ENCODE measurements at places on chromosomes 5 and 9.

- no peak for DNase-seq
Measured at GRCh38 chr5:151758141-151758429, 346 bp downstream of the ATOX1 start.

- DNase-seq, result no peak
Measured at GRCh38 chr9:100465274-100465673, 7.7 kb upstream of the TMEFF1 start.

- DNase-seq, result no peak
Measured at GRCh38 chr5:133147411-133147810, 95.6 kb downstream of the HSPA4 start.

DNA sequence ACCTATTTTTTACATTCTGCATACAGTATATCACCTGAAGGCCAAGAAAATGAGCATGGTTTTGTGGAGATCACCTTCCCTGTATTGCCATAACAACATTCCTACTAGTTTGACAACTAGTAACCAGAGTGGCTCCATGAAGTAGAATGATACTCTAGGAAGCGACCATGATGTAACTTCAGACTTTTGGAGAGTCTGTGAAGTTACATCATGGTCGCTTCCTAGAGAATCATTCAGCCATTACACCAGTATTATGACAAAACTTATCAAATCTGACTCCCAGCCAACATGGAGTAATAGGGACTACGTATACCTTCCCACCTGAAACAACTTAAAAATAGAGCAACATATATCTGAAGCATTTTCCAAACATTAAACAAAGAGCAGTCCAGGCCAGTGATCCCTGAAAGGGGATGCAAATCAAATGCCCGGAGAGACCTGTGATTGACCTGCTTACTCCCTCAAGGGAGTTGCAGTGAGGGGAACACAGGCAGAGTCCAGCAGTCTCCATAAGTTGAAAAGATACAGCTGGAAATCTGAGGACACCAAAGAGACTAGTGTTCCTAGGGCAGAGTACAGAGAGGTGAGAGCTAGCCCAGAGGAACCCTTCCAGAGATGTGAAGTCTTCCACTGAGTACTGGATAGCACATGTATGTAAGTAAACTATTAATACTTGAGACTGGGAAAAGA, 7.8 kb downstream of the ECM2 start:
- no peak for DNase-seq

GRCh38 chr9:129676975-129677374, 11.5 kb downstream of the PRRX2 start:
- DNase-seq, result no peak

GRCh38 chr5:39599721-39600431, 175.1 kb upstream of the DAB2 start:
- DNase-seq, result no peak

- no peak for DNase-seq
Measured at GRCh38 chr5:14276380-14276779, 133.2 kb downstream of the TRIO start.

DNA sequence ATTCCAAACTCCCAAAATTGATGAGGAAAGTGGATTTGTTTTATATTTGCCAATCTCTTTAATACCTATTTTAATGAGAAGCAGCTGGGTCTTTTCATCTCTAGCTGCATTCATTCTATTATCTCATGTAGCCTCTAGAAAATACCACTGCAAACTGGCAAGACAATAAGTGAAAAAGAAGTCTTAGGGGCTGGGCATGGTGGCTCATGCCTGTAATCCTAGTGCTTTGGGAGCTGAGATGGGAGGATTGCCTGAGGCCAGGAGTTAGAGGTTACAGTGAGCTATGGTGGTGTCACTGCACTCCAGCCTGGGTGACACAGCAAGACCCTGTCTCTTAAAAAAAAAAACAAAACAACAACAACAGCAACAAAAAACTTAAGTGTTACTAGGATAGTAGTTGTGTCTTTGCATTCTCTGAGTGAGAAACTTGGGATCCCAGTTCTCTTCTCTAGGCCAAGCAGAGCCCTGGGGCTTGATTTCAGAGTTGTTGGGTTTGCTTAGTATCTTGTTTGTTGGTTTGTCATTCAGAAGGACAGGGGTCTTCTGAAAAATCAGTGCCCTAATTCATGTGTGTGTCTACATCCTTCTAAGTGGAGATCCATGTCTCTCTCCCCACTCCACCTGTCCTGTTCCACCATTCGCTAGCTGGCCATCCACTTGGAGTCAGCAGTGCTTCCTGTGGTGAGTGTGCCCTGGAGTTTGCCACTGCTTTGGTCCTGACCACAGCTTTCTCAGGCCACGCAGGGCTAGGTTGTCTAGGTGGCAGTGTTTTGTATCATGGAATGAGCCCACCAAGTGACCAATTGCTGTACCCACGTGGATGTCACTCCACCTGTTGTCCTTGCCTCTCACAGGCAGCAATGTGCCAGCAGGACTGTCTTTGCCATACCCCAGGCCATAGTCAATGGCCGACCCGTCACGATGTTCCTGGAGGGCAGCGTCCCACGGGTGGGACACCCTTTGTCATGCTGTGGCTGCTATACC, 19.5 kb downstream of the MARCHF6 start:
- DNase-seq, result no peak

- DNase-seq, result no peak
Measured at GRCh38 chr9:108041551-108041950, 552.0 kb upstream of the KLF4 start.

DNA sequence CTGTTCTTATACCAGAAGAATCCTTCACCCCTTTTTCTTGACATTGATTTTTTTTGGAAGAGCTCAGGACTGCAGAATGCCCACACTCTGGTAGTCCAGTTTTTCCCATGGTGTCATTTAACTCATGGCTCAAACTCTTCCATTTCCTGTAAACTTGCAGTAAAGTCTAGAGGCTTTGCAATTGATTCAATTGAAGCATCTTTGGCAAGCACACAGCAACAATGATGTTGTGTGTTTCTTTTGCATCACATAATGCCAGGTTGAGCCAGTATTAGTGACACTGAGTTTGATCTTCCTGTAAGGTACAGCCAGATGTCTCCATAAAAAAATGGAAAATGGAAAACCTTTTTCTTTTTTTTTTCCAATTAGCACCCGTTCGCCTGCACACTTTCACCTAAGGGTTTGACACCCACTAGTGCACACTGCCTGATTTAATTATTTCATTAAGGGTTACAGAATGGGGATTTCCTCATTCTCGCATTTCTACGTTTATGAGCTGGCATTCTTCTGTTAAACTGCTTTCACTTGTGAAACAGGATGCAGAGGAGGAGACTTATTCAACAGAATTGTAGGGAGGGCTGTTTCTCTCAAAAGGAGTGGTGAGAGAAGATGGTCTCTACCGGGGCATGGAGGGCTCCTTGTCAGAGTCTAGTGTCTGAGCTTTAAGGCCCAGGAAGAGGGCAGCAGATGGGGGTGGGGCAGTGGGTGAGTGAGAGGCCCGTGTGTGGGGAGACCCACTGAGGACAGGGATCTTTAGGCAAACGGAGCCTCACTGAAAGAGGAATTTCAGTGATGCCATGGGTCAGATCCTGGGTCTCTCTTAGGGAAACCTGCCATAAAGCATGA, 2.2 kb upstream of the S1PR3 start:
- no peak for DNase-seq

DNA sequence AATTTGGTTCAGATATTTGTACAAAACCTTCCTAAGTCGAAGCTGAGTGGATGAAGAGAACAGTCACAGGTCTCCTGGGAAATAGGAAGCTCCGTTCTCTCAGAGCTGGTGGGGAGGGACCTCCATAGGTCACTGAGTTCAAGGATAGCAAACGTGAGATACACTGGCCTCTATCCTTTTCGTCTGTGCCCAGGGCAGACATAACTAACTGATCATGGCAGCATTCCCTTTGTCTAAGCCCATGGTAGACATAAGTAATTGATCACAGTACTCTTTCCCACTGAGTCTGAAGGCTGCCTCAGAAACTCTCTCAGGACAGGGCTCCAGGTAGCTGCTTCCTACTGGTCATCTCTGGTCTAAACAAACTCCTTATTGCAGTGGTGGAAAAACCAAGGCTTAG, 12.3 kb upstream of the CORO2A start:
- DNase-seq, result no peak

- no peak for DNase-seq
Measured at GRCh38 chr5:77420940-77421339, 71.2 kb downstream of the WDR41 start.

DNA sequence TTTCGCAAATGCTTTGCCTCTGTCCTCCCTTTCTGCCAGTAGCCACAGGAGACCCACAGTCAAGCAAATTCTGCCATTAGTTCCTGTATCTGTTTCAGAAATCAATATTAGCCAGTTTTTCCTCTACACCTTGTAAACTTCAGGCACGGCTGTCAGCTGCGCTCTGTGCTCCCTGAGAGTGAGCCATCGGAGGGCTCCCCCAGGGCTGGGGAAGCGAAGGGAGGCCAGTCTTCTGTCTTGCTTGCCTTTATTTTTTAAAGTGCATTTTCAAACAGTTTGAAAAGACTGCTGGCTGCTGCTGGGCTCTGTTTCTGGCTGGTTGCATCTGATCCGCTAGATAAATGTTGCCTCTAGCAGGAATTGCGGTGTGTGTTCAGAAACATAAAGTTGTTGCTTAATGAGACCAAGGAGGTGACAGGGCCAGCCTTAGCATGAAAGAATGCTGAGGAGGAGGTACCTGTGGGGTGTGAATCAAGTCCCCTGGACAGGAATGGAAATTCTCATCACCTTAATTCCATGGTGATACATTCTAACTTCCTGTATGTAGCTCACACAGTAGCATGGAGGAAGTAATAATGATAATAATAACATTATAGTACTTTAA, 421.7 kb upstream of the KIF2A start:
- no peak for DNase-seq

DNA sequence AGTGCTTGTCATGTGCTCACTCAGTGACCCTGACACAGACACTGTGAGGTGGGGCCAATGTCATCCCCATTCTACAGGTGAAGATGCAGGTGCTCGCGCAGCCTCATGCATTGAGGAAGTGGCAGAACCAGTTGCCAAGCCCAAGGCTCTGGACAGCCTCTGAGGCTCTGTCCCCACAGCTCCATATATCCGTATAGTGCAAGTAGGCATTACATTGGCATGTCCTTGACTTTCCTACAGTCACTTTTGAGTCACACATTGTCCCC, 58.8 kb upstream of the ANGPTL2 start:
- DNase-seq, result no peak

GRCh38 chr9:69617006-69617405, 55.2 kb downstream of the APBA1 start:
- no peak for DNase-seq

DNA sequence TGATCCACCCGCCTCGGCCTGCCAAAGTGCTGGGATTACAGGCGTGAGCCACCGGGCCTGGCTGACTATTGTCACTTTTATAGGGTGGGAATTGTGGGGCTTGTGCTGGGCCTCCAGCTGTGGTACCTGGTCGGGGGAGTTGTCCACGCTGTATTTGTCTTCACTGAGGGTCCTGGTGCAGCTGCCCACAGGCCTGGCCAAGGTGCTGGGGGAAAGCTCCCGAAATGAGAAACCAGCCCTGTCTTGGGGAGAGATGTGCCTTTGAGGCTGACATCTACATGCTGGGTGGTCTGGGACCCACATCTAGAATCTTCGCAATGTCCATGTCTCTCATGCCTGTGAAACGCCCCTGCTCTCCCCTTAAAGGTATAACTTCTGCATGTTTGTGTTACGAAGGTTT, 2.6 kb downstream of the EXOC3 start:
- no peak for DNase-seq

- no peak for DNase-seq
Measured at GRCh38 chr5:83899326-83899970, 178.8 kb upstream of the HAPLN1 start.

- no peak for DNase-seq
Measured at GRCh38 chr5:107329850-107330249, 340.9 kb downstream of the EFNA5 start.

GRCh38 chr5:55674340-55674739, 37.8 kb downstream of the SLC38A9 start:
- DNase-seq, result no peak

DNA sequence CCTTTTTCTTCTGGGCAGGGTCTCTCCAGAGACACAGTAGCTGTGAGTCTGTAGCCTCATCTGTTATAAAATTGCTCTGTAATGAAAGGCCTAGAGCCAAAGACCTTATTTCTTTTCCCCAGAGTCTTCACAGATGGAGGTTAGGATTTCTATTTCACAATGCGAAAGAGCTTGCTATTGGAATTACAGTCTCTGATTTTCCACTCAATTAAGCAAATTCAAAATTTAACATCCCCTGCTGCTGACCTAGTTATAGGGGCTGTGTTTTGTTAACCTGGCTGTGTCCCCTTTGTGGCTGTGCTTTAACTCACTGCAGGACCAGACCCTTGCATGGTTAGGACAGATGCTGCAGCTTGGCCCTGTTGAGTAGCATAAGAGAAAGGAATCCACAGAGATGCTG, 190.3 kb upstream of the NMUR2 start:
- no peak for DNase-seq

DNA sequence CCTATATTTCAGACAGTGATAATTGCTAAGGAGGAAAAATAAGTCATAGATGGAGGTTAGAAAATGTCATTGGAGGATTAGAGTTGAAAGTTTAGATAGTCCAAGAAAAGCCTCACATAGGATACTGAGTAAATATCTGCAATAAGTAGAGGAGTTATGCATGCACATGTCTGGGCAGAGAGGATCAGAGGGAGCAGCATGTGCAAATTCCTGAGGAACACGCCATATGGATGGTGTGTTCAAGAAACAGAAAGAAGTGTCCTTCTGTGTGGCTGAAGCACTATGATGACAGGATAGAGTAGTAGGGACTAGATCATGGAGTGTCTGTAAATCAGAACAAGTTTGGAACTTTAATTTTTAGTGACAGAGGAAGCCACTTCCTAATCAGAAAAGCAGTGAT, 52.2 kb downstream of the SGCD start:
- no peak for DNase-seq

GRCh38 chr5:129746876-129747275, 1.0 kb upstream of the MINAR2 start:
- DNase-seq, result no peak

DNA sequence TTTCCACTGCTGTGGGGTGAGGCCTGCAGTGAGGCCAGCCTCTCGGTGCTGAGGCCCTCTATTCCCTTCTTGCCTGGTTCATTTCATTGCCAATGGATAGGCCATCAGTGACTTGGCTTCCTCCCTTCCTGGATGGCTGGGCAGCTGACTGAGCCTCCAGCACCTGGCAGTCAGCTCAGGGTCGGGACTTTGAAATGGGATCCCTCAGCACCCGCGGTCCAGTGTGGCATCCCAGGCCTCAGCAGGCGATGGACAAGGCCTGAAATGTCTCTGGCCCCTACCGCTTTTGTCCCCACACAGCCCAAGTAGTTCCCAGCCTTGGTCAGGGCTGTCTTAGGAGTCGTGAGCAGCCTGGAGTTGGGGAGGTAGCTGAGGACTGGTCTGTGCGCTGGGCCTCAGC, 17.2 kb downstream of the NDST1 start:
- no peak for DNase-seq

Data from activated T-helper 9 cell treated with anti-CD3 and anti-CD28 coated beads, Interleukin-2, amount 50 U/mL, for 16 hours (primary cell).